ENCODE measurements at places on chromosomes 16 and 17.

- no peak for DNase-seq
Measured at GRCh38 chr17:17229416-17230384, 7.3 kb downstream of the FLCN start.

GRCh38 chr16:3013998-3014690 lies 1.4 kb downstream of the CLDN9 start:
- no peak for DNase-seq

GRCh38 chr17:69228018-69228417 lies 606 bp downstream of the ABCA10 start:
- DNase-seq: no peak

GRCh38 chr16:66660422-66661209 lies 35.9 kb downstream of the CMTM4 start:
- peak; percentile 76 for DNase-seq

DNA sequence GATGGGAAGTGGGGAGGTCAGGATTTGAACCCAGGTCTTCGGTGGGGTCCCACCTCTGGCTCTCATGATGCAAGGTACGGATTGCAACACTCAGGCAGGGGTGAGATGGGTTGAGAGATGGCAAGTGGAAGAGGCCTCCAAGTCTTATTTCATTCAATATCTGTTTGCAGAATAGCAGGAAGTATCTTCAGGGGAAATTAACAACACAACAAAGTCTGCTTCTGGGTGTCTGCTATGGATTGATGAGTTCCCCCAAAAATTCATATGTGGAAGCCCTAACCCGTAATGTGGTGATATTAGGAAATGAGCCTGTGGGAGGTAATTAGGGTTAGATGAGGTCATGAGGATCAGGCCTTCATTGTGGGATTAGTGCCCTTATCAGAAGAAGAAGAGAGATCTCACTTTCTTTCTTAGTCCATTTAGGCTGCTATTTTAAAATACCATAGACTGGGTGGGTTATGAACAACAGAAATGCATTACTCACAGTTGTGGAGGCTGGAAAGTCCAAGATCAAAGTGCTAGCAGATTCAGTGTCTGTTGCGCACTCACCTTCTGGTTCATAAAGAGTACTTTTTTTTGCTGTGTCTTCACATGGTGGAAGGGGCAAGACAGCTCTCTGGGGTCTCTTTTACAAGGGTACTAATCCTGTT lies 4.4 kb upstream of the CD300H start:
- DNase-seq: no peak

DNA sequence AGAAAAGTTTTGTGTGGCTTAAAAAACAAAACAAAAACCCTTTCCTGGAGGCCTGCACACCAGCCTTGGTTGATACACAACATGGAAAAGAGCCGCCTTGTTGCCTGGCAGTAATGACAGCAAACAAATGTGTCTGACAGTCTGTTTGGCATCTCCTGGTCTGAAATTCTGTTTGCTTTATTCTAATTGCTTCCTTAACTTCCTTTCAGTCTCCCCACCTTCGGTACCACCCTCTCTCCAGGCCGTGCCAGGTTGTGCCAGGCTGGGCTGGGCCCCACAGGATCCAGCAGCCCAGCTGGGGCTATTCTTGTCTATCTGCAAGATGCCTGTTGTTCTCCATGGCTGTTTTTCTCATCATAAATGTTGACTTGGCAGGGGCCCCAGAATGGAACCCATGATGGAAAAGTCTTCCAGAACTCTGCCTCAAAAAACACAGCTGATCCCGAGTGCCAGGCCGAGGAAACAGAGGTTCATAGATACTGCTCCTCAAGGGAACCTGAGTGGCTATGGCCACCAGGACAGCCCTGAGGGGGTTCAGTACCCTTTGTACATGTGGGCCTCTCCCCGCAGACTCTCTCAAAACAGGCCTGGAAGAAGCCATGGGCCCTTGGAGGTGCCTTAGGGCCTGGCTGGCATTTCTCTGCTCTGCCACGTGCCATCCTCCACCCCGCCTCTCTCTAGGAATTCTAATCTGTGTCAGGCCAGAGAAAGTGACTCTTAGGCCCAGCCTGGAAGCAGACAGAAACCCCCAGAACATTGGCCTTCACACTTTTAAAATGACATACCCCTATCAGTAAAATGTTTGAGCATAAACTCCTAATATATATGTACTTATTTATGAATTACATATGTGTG lies 50.5 kb downstream of the YPEL2 start:
- DNase-seq: no peak

- DNase-seq: no peak
Measured at GRCh38 chr16:12208341-12209035, 232.0 kb downstream of the SNX29 start.

DNA sequence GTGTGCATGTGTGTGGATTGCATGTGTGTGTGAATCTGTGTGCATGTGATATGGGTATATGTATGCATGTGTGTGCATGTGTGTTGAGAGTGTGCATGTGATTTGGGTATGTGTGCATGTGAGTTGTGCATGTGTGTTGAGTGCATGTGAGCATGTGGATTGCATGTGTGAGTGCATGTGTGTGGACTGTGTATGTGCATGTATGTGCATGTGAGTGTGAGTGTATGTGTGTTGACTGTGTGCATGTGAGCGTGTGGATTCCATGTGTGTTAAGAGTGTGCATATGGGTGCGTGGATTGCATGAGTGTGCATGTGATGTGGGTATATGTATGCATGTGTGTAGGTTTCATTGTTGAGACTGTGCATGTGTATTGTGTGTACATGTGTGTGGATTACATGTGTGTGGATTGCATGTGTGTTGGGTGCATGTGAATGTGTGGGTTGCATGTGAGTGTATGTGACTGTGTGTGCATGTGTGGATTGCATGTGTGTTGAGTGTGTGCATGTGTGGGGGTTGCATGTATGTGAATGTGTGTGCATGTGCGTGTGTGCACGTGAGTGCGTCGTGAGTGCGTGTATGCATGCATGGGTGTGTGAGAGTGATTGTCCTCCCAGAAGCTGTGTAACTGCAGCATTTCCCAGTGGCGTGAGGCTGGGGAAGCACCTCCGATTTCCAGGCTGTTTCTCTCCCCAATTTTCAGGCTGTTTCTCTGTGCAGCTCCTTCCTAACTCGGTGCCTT lies 19.4 kb downstream of the C1QTNF1 start:
- no peak for DNase-seq

GRCh38 chr16:67658849-67659674 lies 998 bp downstream of the ACD start:
- DNase-seq: no peak

- no peak for DNase-seq
Measured at GRCh38 chr16:86818671-86819532, 240.6 kb downstream of the FOXL1 start.

GRCh38 chr17:82212331-82213250 lies at the start of gene CCDC57:
Gene CCDC57 (minus strand): TSS chr17:82212842. CDS start chr17:82201944, 10,898 bp downstream.
- DNase-seq: peak; percentile 87

DNA sequence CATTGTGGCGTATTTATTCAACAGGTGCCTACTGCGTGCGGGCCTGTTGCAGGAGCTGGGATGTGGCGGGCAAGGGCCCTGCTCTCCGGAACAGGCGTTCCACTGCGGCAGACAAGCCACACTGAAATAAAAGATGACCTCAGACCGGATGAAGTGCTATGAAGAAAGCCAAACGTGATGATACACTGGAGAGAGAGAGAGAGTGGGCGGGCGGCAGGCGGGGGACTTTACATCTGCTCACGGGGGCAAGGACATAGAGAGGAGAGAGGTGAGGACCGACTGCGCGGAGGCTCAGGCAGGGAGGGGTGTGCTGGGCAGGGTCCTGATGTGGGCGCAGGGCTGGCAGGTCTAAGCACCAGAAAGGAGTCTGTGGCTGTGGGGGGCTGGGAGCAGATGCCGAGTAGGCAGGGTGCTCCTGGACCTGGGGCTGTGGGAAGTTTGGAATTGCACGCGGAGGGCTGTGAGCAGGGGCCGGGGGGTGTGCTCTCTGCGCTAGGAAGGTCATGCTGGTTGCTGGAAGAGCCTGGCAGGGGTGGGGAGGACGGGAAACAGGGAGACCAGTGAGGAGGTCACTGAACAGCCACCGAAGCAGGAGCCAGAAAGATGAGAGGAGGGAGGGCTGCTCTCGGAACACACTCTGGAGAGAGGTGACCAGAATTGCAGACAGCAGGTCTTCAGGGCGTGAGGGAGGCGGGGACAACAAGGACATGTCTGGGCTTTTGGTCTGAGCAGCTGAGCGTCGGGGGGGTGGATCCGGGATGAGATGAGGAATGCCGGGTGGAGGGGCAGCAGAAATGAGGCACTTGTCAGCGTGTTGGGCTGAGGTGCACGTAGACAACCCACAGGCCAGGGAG lies 9.9 kb downstream of the MXRA7 start:
- DNase-seq: no peak

- peak; percentile 61 for DNase-seq
Measured at GRCh38 chr16:71526111-71526631, at the start of gene CHST4. Gene CHST4 (plus strand): TSS chr16:71526426. CDS start chr16:71536678, 10,252 bp downstream.

DNA sequence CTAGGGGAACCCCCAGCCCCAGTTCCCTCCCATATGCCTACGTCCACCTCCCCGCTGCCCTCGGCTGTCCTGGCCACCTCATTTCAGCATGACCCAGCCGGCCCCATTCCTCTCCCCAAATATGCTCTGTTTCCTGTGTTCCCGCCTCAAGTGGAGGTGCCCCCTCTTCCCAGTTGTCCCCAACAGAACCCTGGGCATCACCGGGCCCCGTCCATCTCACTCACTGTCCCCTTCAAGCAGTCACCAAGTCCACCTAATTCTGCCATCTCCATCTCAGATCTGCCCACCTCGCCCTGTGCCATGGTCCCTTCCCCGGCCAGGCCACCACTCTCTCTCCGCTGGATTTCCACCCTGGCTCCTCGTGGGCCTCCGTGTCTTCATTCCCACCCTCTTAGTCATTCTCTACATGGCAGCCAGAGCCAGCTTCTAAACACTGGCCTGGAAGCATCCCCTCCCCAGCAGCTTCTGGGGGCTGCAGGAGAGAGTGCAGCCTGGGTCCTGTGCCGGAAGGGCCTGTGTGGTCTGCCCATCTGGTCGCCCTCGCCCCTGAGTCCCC lies 12.8 kb downstream of the CDK3 start:
- DNase-seq: peak; percentile 49

DNA sequence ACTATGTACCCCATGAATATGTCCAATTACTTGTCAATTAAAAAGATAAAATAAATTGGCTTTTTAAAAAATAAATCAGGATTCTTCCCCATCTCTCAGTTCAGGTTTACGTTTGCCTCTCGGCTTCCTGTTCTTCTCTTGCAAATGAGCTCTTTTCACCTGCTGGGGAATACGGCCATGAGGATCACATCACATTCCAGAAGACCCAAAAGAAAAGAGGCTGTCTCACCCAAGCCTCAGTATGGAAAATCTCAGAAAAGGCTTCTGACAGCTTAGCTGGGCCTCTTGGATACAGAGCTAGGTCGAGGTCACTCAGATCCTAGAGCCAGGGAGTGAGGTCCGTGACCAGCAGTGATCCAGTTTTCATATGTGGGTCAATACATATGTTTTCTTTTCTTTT lies 171.2 kb upstream of the SDK2 start:
- no peak for DNase-seq

- no peak for DNase-seq
Measured at GRCh38 chr17:73196500-73196899, 3.6 kb downstream of the COG1 start.

DNA sequence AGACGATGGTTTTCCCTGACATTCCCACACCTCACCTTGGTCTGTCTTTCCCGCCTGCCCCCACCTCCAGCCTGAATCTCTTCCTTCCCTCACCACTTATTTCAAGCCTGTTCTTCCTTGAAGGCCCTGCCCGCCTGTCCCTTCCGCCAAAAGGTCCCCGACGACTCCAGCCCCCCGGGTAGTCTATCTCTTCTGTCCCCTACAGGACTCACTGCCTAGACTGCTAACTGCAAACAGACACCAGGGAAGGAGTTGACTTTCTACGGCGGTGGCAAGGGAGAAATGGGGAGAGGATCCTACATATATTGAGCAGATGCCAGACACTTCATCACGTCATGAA lies 53.7 kb downstream of the NT5M start:
- no peak for DNase-seq

DNA sequence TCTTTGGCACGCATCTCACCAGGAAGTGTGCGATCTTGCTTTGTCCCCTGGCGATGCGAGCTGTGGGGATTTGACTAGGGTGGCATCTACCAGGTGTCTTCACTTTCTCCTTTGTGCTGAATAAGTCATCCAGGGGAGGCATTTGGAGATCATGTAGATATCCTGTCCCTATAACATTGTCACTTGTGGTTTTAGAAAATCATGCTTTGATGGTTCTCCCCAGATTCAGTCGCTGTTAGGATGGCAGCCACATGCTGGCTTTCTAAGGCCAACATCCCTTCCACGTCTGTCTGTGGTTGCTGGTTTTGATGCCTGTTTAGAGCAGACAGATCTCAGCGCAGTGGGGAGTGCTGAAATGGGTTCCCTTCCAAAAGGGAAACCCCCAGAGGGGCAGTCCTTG lies 2.5 kb downstream of the ADAD2 start:
- DNase-seq: no peak

DNA sequence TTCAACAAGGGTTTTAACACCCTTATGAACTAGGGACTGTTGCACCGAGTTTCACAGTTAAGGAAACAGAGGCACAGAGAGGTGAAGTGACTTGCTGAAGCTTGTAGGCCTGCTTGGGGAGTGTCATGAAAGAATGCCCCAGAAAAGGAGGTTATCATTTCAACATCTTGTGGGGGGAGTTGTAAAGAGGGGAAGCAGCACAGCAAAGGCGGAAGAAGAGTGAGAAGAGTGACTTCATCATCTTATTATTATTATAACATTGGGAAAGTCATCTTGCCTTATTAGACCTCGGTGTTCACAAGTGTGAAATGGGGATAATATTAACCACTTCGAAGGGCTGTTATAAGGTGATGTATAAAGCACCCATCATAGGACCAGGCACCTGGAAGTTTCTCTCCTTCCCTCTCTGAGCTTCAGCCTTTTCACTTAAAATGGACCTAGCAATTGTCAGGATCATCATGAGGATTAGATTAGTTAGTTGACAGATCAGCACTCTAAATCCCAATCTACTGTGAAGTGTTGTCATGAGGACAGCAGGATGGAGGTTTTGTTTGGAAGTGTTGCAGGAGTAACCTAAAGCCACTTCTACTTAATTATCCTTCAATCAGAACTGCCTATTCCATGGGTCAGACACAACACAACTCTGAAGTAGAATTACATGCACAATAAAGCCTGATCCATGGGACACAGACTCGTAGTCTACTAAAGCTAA lies 2.3 kb downstream of the CCL4 start:
- DNase-seq: no peak

All from H54 (cell line).